ENCODE measurements at places on chromosomes 6 and 20.

DNA sequence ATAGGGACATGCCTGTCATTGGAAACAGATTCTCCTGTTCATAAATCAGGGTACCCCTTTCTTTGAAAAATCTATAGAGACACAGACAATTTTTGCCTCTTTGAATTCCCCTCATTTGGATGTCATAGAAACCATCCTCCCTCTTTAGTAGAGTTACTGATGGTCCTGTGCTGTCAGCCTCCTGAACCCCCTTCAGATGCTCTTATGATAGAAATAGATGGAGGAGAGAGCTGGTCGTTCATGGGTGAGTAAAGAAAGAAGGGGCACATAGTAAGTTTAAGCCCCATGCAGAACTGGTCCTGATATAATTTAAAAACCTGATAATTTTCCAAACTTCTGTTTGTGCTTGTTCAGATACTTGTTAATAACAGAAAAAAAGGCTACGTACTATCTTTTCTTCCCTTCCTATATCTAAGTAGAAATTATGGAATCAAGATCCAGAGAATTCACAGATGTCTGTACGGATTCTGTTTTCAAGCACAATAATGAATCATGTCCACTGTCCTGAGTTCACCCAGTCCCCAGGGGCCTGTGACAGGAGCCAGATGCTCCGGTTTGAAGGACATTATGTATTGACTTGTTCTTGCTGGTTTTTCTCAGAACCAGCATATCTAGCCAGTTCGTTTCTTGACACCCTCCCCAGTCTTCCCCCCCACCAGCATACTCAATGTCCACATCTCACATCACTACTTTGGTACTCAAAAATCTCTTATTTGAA, 78.1 kb downstream of the NCOA7 start:
- no peak for DNase-seq

DNA sequence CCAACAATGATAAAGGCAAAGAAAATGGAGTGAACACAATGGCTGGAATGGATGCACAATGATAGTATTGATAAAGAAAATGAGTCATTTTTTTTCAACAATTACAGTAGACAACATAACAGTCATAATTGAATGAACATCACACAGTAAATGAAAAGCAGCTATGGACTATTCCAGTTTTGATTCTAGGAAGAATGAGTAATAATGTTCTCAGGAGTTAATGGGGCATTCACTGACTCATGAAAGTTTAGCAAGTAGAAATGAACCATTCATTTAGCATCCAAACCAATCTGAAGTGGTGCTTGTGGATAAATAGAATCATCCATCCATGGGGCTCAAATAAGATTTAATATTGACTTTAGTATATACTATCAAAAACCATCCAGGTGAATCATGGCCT, 1029.5 kb upstream of the GJE1 start:
- DNase-seq: no peak

GRCh38 chr6:50818020-50818419, 651 bp upstream of the TFAP2B start:
- no peak for DNase-seq

DNA sequence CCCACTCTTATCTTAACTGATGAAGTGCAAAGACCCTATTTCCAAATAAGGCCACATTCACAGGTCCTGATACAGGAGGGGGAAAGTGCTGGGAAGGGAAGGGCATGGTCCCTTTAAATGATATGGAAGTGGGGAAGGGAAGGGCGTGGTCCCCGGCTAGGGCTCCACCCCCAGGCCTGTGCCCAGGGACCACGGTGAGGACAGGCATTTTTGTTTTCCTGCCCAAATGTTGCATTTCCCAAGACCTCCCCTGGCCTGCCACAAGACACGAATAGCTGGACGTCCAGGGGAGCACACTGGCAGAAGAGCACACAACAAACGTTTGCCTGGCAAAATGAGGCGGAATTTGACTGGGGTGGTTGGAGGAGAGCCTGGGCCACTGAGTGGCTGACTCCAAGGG, 16.1 kb upstream of the HFE start:
- no peak for DNase-seq

DNA sequence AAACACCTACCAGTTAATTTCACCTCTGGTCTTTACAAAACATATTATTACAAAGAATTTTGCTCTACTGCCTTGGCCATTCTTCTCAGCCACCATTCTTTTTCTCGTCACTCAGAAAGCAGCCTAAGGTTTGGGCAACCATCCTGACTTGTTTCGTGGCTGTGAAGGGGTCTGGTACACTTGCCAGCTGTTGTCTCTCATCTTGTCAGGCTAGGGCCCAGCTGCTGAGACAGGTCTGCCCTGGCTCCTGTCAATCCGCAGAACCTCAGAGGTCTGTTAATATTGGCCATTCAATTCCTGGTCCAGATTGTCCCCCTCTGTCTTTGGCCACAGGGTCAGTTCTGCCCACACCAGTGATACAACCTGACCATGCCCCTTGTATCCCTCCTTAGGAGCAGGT, 197.7 kb downstream of the UBE3D start:
- DNase-seq: no peak

DNA sequence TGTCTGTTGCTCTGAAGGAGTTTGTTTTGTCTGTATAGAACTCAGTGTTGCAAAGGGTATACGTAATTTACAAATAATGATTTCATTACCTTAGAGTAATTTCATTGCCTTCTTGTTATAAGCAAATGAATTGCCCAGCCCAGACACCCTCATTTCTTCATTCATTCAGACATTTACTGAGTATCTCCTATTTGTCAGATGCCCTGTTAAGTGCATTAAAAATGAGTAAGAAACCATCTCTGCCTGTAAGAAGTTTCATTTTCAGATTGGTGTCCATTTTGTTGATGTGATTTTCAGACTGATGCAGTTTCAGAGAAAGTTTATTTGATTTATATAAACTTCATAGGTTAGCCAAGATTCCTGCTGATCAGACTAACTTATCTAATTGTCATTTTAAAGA, 429.3 kb downstream of the PHF3 start:
- no peak for DNase-seq

GRCh38 chr20:38108986-38109541, 56.0 kb downstream of the TGM2 start:
- DNase-seq: no peak

DNA sequence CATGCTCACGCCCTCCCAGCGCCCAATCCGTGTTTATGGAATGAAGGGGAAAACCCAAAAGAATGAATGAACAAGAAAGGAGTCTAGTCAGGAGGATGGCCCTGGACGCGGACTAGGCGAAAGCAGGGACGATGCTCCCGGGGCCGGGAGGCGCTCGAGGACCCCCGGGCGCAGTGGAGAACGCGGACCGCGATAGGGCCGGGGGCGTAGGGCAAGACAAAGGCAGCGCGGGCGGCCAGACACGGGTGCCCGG, 758 bp downstream of the GCLC start:
- DNase-seq: no peak

GRCh38 chr6:46756469-46757213, 9.9 kb downstream of the ANKRD66 start:
- DNase-seq: no peak

DNA sequence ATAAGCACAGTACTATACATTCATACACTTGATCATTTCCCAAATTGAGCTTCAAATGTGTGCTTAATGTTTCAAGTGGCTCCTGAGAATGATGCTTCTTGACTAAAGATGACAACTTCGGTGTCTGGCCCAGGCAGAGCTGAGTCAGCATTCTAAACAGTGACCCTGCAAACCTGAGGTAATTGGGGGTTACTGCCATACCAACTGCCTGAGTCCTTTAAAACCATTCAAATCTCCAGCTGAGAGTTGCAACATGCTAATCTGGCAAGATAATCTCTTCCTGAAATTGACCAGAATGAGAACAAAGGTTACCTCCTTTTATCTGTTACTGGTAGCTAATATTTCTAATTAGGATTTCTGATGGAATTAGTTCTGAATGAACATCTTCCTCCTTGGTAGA, 8.2 kb downstream of the BACH2 start:
- DNase-seq: no peak

DNA sequence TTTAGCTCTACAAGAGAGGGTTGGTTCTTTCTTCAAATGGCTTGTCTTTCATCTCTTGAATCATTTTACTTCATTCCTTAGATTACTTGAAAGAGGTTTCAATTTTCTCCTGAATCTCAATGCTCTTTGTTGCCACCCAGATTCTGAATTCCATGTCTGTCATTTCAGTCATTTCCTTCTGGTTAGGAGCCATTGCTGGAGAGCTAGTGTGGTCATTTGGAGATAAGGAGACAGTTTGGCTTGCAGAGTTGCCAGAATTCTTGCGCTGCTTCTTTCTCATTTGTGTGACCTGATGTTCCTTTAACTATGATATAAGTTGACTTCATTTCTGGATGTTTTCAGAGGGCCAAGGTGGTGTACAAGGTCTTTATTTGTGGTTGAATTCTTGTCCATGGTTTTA, 157.8 kb downstream of the SLC22A3 start:
- DNase-seq: no peak

GRCh38 chr6:147776631-147777213, 268.2 kb downstream of the SAMD5 start:
- no peak for DNase-seq

- no peak for DNase-seq
Measured at GRCh38 chr6:98358173-98358572, 476.2 kb upstream of the POU3F2 start.

GRCh38 chr6:14166839-14167238, 49.3 kb downstream of the CD83 start:
- no peak for DNase-seq

DNA sequence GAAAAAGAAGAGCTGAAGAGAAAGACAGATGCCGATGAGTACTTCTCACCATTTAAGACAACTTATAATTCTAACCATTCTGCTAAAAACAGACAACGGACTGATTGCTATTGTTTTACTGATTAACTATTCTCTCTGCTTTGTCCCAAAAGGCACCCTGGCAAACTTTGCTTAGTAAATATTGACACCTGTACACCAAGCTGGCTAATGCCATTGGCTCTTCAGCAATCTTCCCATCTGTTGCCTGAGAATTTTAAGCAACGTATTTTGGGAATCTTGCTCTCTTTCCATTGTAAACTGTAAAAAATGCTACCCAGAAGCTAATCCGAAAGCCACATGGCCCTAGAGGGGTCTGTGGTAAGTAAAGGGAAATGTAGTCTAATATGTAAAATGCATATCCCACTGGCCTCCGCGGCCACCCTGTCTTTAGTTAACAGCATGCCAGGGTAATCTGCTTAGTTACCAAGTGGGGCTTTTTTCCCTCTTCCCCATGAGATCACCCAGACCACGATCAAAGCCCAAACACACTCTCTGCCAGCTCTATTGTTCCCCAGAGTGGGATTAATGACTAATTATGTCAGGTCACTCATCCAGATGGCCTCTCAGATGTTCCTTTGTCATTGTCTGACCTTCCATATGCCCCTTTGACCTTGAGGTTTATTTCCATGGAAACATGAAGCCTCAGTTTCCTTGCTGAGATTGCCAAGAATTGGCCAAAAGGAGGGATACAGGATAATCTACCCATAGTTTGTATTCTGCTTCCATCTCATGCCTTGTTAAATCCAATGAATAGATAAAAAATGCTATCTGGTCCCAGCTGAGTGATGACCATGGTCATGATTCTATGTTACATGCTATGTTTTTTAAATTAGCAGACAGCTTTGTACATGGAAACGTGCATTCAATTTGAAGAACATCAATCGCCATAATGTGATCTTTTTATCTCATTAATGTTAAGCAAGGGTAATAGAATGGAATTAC, 216.4 kb upstream of the MCHR2 start:
- no peak for DNase-seq

GRCh38 chr6:132392270-132392646, 9.0 kb downstream of the MOXD1 start:
- DNase-seq: no peak

Data from activated naive CD4-positive, alpha-beta T cell (primary cell).